ENCODE measurements at places on chromosomes 7 and 10. TPM values are rescaled to one million over a fixed set of nuclear protein-coding genes. Genes with fewer than 3 reads are reported as not detected.

DNA sequence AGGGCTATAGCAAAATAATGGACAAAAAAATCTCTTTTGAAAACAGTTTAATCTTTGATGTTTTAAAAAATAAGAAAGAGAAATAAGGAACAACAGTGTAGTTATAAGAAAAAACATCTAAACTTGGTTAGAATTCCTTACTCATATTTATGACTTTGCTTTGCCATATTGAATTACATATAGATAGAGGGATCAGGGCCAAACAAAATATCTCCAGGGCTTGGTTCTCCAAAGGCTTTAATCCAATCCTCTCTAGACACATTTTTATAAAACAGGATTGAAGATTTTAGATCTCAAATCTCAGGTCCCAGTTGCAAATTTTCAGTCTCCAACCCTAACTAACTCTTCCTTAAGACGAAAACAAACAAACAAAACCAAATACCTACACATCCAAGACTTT lies 72.6 kb upstream of the RHOBTB1 start:
- H3K27ac ChIP-seq: no peak overlapping the region
- no peaks in the 10 kb centered on the region for H3K4me1 ChIP-seq
- no peaks in the 10 kb centered on the region for H3K27me3 ChIP-seq
- H3K36me3 ChIP-seq: no peaks in the 10 kb centered on the region

GRCh38 chr10:93554760-93555432 lies 11.6 kb upstream of the FFAR4 start:
- no peak overlapping the region for H3K27ac ChIP-seq
- H3K4me3 ChIP-seq: no peak overlapping the region
- H3K4me1 ChIP-seq: no peaks in the 10 kb centered on the region
- no peaks in the 10 kb centered on the region for H3K36me3 ChIP-seq

DNA sequence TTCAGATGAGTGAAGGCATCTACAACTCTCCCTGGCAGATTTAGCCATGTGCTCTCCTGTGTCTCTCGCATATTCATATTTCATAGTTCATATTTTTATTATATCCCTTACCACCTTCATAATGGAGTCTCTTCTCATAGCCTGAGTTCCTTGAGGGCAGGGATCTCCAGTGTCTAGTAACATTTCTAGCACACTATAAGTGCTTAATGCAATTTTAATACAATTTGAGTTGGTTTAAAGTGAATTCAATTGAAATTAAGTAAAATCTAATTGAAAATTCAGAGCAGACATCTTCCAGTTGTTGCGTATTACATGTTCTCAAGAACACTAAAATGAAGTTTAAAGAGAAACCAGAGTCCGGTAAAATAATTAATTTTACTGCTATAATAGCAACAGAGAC lies 163.6 kb upstream of the GNAI1 start:
- no peak overlapping the region for H3K27ac ChIP-seq
- no peaks in the 10 kb centered on the region for H3K36me3 ChIP-seq
- H3K4me1 ChIP-seq: no peaks in the 10 kb centered on the region
- no peak overlapping the region for H3K4me3 ChIP-seq
- DNase-seq: no peak

Gene CLDN4
- total RNA-seq: 0.21 TPM

DNA sequence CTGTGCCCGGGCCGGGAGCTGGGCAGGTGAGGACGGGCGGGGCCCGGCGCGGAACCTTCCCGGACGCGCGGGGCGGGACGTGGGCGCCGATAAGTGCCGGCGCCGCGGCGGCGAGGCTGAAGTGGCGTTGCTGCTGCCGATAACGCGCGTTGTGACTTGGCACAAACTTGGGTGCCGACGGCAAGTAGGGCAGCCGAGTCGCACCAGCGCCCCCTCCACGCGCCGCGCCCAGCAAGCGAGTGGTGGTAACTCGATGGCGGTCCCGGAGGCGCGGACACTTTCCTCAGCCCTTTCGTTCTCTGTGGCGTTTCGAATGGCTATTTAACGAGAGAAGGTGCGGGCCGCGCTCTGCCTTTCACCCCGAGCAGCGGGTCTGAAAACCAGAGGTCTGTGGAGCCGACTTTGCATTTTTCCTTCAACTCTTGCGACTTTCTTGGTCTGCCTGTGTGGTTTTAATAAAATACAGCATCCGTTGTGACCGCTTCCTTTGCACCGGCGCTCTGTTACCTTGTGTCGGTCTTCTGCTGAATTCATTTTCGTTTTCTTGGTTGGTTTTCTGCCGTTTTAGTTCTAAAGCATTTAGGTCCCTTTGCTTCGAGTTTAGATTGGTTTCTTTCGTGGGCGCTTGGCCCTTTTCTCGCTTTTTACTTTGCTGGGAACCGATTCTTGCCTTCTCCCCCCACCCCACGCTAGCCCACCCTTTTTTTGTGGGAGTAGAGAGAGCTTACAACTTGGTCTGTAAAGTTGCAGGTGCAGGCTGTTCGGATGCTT lies 701 bp downstream of the STK17A start:
- H3K4me3 ChIP-seq: peak overlapping the region; percentile 89
- H3K4me1 ChIP-seq: peaks cover 10% of the 10 kb centered on the region
- H3K27me3 ChIP-seq: no peaks in the 10 kb centered on the region
- H3K27ac ChIP-seq: peak overlapping the region; percentile 98

DNA sequence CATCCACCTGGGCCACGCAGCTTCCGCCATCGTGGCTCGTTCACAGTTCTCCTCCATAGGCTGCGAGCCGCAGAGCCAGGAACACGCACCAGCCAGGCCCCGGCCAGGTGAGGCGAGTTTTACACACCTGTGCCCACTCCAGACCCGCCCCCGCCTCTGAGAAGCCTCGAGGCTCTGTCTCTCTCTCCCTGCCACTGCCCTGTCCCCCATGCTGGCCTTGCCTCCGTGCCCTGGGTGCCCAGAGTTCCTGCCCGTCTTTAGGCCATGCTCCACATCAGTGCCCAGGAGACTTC lies 142.2 kb downstream of the SLIT1 start:
- H3K4me1 ChIP-seq: no peaks in the 10 kb centered on the region
- no peaks in the 10 kb centered on the region for H3K36me3 ChIP-seq
- no peaks in the 10 kb centered on the region for H3K27me3 ChIP-seq
- no peak overlapping the region for H3K27ac ChIP-seq

Gene CYP2C9
- total RNA-seq: not detected

GRCh38 chr7:140322759-140323158 lies 75.6 kb downstream of the SLC37A3 start:
- DNase-seq: no peak
- no peak overlapping the region for H3K27ac ChIP-seq
- H3K4me3 ChIP-seq: no peak overlapping the region
- no peaks in the 10 kb centered on the region for H3K36me3 ChIP-seq
- H3K4me1 ChIP-seq: no peaks in the 10 kb centered on the region
- H3K27me3 ChIP-seq: no peaks in the 10 kb centered on the region

GRCh38 chr10:82949816-82950575 lies 1075.0 kb downstream of the NRG3 start:
- H3K27ac ChIP-seq: no peak overlapping the region
- DNase-seq: no peak
- no peak overlapping the region for H3K4me3 ChIP-seq
- no peaks in the 10 kb centered on the region for H3K4me1 ChIP-seq
- H3K36me3 ChIP-seq: no peaks in the 10 kb centered on the region
- no peaks in the 10 kb centered on the region for H3K27me3 ChIP-seq

DNA sequence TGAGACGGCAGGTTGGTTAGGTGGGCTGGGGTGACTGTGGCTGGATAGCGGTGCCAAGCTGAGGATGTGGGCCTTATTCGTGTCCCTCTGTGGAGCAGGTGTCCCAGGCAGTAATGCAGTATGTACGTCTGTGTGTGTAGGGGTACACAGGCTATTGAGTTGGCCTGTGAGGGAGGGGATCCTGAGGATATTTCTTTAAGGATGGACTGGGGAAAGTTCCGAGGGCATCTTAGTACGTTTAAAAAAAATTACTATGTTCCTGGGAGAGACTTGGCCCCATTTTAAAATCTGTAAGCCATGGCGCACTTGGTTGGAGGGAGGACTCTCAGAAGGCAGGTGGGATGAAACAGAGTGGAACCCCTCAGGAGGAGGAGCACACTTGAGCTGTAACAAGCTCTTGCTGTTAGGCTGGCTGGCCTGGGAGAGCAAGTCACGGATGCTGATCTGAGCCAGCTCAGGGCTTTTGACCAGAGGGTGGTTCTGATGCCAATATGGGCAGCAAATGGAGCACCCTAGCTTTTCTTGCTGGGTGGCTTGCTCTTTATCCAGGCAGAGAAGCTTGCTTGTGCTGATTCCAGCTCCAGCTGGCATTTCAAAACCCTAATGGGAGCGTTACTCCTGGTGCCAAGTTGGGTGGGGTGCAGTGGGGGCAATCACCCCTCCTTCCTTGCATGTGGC lies 765 bp downstream of the WBP1L start:
- peak overlapping the region; percentile 98 for H3K4me3 ChIP-seq
- no peaks in the 10 kb centered on the region for H3K36me3 ChIP-seq
- peaks cover 8% of the 10 kb centered on the region for H3K4me1 ChIP-seq
- peak; percentile 76 for DNase-seq
- H3K27me3 ChIP-seq: no peaks in the 10 kb centered on the region

Gene LDB3
- total RNA-seq: 27.4 TPM

GRCh38 chr7:117472335-117472734 lies 7.5 kb upstream of the CFTR start:
- no peaks in the 10 kb centered on the region for H3K27me3 ChIP-seq
- DNase-seq: no peak
- H3K4me1 ChIP-seq: no peaks in the 10 kb centered on the region
- H3K4me3 ChIP-seq: no peak overlapping the region
- H3K36me3 ChIP-seq: no peaks in the 10 kb centered on the region

- no peak overlapping the region for H3K4me3 ChIP-seq
- no peaks in the 10 kb centered on the region for H3K27me3 ChIP-seq
- no peaks in the 10 kb centered on the region for H3K36me3 ChIP-seq
- no peaks in the 10 kb centered on the region for H3K4me1 ChIP-seq
- H3K27ac ChIP-seq: no peak overlapping the region
Observed at GRCh38 chr7:120215654-120216053, 57.3 kb upstream of the KCND2 start.

DNA sequence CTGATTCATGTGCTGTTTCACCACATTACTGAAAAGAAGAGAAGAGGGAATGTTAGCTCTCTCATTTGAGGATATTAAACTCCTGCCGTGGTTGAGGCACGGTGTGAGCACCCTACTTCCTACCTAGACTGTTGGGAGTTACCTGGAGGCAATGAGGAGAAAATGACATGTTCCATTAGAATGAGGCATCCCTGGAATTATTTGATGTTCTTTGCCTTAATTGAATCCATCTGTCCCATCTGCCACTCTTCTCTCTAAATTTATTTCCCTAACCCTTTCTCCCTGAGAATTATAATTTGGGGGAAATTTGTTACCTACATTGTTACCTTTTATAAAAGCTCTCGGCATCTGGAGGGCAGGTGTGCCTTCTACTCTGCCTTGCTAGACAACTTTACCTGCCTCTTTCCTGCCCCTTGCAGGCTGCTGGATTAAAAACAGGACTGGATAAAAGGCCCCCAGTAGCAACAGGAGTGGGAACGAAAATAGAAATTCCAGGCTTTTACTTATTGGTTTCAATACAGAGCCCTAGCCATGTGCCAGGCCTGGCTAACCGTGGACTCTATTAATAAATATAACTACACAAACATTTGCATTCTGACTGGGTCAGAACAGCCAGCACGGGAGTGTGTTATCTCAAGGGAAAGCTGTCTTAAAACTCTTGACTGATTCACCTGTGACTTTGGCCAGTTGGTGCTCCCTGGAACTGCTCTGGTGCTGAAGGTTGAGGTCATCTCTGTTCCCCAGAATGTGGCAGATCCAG lies 4.4 kb upstream of the ATXN7L1 start:
- no peak overlapping the region for H3K27ac ChIP-seq
- peaks cover 3% of the 10 kb centered on the region for H3K4me1 ChIP-seq
- H3K27me3 ChIP-seq: no peaks in the 10 kb centered on the region
- no peak for DNase-seq
- H3K36me3 ChIP-seq: no peaks in the 10 kb centered on the region

- no peaks in the 10 kb centered on the region for H3K27me3 ChIP-seq
- no peak overlapping the region for H3K4me3 ChIP-seq
- H3K27ac ChIP-seq: no peak overlapping the region
- no peak for DNase-seq
- no peaks in the 10 kb centered on the region for H3K36me3 ChIP-seq
Observed at GRCh38 chr7:20647908-20648776, 32.7 kb downstream of the ABCB5 start.

GRCh38 chr10:124995605-124996004 lies 53.7 kb downstream of the ZRANB1 start:
- H3K36me3 ChIP-seq: peaks cover 60% of the 10 kb centered on the region
- H3K4me3 ChIP-seq: no peak overlapping the region
- peaks cover 45% of the 10 kb centered on the region for H3K4me1 ChIP-seq
- no peaks in the 10 kb centered on the region for H3K27me3 ChIP-seq

Gene PAX4
- total RNA-seq: not detected

- H3K4me1 ChIP-seq: no peaks in the 10 kb centered on the region
- DNase-seq: no peak
- no peaks in the 10 kb centered on the region for H3K36me3 ChIP-seq
- no peak overlapping the region for H3K27ac ChIP-seq
- H3K4me3 ChIP-seq: no peak overlapping the region
- no peaks in the 10 kb centered on the region for H3K27me3 ChIP-seq
Observed at GRCh38 chr10:26468291-26468690, 30.1 kb downstream of the APBB1IP start.

Gene DKK1
- 1.6 TPM for total RNA-seq

DNA sequence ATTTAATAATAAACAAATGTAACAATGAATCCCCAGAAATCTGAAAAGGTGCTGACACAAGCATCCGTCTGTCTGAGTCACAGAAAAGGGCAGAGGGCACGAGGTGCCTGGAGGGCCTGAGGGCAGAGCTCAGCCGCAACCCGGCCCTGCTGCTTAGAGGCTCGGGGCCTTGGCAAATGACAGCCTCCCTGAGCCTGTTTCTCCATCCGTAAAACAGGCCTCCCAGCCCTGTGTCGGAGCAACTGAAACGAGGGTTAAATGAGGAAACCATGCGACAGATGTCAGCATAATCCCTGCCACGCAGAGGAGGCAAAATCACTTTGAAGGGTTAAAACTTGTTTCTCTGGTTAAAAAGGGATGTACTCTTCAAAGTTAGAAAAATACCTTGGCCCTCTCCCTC lies 24.9 kb downstream of the NUDT1 start:
- H3K36me3 ChIP-seq: peaks cover 27% of the 10 kb centered on the region
- no peak overlapping the region for H3K4me3 ChIP-seq
- H3K4me1 ChIP-seq: no peaks in the 10 kb centered on the region
- no peaks in the 10 kb centered on the region for H3K27me3 ChIP-seq
- DNase-seq: no peak
- no peak overlapping the region for H3K27ac ChIP-seq

DNA sequence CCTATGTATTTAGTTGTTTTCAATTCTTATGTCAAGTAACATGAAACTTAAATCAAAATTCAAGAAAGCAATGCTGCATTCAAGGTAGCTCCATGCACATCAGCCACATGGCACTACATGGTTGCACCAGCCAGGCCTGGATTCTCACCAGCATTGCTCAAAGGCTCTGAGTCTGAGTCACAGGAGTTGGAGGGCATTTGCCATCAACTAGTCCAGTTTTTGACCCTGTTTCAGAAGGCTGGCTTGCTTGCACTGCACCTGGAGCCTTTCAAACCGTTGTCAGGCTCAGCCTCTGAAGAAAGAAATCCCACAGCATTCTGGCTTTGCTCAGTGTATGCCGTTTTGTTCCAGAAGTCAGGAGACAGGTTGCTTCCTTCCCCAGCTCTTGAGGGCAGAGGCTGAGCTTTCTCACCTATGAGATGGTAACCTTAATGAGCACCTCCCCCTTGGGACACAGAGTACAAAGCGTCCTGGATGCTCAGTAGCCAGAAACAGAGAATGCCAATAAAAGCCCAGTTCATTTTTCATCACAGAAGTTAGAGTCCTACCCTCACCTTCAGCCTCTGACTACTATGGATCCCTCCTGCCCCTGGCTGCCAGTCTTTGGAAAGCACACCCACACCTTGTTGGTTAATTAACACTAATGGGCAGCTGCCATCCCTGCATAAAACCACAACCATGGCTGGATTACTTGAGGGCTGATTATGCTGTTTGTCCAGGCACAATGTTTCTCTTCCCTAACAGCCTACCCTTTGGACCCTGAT lies 288.4 kb upstream of the LRRTM3 start:
- H3K27me3 ChIP-seq: no peaks in the 10 kb centered on the region
- DNase-seq: no peak
- H3K4me3 ChIP-seq: no peak overlapping the region
- H3K27ac ChIP-seq: no peak overlapping the region
- H3K4me1 ChIP-seq: no peaks in the 10 kb centered on the region
- H3K36me3 ChIP-seq: no peaks in the 10 kb centered on the region
